ENCODE measurements at places on chromosomes 12 and 14.

GRCh38 chr14:93207468-93208308, 632 bp downstream of the UBR7 start:
- peak; percentile 54 for DNase-seq

DNA sequence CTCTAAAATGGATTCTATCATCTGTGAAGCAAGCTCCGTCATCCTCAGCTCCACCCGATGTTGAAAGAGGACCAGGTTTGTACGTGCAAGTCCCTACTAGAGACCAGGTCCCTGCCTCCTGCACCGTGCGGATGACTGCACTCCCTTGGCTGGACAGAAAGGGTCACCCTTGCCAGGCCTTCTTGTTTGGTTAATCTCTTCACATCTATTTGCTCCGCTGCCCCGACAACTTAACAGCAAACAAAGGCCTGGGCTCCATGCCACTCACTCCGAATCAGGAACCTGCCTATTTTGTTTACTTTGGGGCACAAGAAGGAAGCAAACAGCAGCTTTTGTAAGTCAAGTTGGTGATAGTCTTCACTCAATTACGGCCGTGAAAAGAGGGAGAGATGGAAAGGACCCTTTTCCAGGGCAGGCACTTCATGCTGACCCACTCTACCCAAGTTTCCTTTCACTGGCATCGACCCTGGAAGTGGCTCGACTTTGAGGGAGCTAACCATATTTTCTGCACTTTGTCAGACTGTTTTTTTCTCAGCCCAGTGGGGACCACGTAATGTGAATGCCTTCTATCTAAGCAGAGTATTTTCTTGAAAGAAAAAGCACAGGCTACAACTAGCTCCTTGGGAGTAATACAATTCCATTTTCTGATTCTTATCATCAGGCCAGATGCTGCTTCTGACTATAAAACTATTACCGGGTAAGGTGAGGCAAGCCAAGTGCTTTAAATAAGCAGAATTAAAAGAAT, 202.6 kb downstream of the FOXN3 start:
- peak; percentile 13 for DNase-seq

DNA sequence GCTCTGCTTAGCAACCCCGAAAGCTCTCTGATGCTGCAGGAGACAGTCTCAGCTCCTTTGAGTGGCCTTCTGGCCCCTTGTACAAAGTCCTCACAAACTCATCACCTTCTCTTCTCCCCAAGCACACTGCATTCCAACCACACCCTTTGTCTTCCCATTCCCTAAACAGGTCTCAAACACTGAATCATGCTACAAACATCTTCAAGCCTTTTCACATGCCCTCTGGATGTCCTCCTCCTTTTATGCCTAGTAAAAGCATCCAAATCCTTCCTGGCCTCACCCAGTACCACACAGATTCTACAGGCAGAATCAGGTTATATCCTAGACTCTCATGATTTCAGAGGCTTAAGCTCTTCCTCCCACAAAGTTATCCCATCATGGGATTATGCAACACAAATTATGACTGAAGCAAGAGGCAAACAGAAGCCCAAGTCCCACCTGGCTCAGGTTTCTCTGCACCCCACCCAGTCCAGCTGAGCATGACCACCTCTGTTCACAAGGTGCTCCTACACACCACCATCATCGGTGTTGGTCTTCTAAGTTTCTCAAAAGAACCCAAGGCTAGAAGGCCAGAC, 61.4 kb upstream of the PCED1B start:
- DNase-seq: no peak

DNA sequence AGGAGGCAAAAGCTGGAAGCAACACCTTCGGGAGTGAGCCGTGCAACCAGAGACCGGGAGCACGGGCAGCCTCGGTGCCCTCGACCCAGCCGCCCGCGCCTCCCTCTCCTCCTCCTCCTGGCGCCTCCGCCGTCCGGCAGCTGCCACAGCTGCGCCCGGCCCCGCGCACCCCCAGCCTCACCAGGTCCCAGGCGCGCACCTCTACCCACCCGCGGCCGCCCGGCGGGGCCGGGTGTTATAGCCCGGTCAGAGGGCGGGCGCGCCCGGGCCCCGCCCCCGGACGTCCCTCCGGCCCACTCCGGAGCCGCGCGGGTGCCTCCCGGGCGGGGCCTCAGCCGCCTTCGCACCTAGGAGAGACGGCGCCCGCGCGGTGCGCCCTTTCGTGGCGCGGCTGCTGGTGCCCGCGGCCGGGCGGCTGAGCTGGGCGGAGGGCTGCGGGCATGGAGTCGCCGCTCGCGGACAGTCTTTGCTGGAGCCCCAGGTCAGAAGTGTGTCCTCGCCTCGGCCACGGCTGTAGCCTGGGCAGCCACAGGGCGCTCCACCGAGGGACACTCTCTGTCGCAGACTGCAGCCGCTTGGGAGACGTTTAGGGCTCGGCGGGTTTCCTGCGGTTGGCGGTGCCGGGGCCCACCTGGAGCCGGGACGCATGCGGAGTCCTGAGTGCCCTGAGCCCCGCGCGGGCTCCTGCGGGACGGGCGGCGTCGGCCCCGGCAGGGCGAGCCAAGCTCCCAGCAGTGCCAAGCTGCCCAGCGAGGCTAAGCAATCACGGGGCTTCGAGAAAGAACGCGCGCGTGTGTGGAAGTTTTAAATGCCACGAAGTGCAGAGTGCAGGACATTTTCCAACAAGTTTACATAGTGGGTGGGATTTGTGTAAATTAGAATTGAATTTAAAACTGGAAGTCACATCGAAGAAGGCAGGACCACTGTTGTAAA, at the start of gene CPM:
Gene CPM (minus strand): TSS at position 211 of the 933 bp plus-strand sequence. CDS start 334 bp downstream, outside the sequence.
- DNase-seq: peak; percentile 56

GRCh38 chr14:79265366-79265946, 945.8 kb downstream of the DIO2 start:
- no peak for DNase-seq

- no peak for DNase-seq
Measured at GRCh38 chr12:94679554-94680195, 29.3 kb upstream of the TMCC3 start.

DNA sequence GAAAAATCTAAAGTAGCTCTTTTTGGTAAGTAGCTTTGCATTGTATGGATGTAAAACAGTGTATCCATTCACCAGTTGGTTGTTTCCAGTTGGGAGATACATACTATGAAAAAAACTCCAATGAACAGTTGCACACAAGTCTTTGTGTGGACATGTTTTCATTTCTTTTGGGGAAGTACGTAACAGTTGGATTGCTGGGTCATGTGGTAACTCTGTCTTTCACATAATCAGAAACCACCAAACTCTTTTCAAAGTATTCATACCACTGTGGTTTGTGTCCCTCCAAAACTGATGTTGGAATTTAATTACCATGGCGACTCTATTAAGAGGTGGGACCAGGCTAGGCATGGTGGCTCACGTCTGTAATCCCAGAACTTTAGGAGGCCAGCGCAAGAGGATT, 58.9 kb upstream of the RESF1 start:
- DNase-seq: no peak

GRCh38 chr14:81125536-81125935, 95.2 kb downstream of the GTF2A1 start:
- DNase-seq: no peak

GRCh38 chr14:81418057-81418790, 18.1 kb upstream of the STON2 start:
- no peak for DNase-seq

- DNase-seq: no peak
Measured at GRCh38 chr12:50182461-50182860, 15.3 kb upstream of the CERS5 start.

DNA sequence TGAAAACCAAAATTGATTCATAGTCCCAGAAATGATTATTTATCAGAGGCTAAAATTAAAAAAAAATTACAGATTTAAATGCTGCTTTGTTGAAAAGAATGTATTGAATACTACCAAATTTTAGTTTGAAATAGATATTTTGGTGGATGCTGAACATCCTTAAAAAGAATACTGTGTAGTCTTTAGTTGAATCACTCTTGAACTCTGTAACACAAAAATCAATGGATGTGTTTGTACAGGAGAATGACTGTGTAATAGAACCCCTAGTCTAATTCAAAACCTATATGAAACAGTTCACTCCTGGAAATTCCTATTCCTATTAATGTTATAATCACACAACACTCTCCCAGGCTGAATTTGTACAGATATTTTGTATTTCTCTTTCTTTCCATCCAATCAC, 1.5 kb upstream of the TSPAN8 start:
- DNase-seq: no peak

DNA sequence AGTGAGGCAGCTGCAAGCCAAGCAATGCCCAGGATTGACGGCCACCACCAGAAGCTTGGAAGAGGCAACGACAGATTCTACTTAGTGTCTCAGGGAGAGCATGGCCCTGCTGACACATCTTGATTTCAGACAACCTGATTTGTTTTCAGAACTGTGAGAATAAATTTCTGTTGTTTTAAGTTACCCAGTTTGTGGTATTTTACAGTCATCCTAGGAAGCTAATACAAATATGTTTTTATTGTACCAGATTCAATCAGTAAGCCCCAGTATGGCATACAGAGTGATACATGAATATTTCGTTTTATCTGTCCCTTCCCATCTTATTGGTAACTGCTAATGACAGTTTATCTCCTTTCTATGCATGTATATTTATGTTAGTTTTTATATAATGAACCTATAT, 62.3 kb downstream of the SAMD4A start:
- DNase-seq: no peak

DNA sequence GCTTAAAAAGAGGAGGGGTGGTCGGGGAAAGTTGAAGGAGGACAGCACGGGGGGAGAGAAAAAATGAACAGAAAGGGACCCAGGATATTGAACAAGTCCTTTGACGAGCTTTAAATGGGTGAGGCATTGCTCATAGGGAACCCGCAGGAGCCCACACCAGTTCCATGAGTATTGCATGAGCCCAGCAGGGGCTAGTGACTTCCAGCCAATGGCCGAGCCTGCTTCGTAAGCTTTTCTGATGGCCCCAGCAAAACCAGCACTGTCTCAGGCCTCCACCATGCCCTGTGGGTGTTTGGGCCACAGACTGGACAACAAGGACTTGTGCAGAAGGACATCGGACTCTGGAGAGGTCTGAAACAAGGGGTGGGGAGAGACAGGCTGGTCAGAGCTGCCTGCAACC, 109.5 kb downstream of the ZFP36L1 start:
- DNase-seq: no peak

DNA sequence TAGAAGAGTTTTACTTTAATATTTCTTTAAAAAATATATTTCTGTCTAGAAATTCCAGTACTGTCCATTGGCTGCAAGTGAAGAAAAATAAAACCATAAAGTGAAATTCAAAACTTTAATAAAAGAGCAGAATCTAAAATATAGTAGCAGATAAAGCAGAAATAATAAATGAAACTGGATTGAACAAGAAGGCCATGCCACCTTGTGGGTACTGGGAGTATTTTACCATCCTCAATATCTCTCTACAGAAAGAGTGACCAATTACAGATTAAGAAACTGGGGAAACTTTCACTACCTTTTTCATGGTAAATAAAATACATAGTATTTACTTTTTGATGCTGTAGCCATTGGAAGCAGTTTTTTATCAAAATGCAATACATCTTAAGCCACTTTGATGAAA, 220.5 kb downstream of the BCAT1 start:
- DNase-seq: no peak

GRCh38 chr14:56903304-56903969, 93.2 kb upstream of the OTX2 start:
- no peak for DNase-seq

DNA sequence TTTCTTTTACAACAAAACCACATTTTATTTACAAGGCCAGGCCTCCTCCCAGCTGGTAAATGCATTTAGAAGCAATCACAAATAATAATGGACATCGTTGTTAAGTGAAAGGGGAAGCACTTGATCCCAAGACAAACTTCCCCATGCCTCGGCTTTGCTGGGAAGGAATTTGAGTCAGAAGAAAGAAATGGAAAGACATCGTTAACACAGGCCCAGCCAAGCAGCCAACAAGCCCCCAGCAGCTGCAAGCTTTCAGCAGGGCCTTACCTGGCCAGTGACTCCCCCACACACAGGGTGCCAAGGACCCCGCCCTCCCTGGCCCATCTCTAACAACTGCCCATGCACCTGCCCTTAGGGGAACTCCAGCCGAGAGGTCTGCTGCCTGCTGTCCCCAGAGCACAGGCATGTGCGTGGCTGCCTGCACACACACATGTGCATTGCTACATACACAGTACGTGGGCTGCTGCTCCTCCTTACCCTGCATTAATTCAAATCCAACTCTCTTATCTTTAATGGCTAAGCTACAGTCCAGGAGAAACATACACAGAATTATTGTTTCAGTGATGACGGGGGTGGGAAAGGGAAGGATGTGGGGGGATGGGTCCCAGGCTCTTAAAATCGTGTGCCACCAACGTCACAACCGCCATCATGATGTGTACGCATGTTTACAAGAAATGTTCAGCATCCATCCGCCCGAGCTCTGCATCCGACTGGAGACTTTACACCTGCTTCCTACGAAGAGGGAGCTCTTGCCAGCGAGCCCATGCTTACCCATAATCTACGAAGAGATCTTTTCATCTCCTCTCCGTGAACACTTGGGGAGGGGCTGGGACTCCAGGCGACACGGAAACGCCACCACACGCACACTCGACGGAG, 9.8 kb downstream of the BCL11B start:
- DNase-seq: no peak

GRCh38 chr14:89267656-89268055, 149.4 kb downstream of the FOXN3 start:
- DNase-seq: no peak

GRCh38 chr14:69943084-69943780, 64.0 kb downstream of the SMOC1 start:
- DNase-seq: no peak

DNA sequence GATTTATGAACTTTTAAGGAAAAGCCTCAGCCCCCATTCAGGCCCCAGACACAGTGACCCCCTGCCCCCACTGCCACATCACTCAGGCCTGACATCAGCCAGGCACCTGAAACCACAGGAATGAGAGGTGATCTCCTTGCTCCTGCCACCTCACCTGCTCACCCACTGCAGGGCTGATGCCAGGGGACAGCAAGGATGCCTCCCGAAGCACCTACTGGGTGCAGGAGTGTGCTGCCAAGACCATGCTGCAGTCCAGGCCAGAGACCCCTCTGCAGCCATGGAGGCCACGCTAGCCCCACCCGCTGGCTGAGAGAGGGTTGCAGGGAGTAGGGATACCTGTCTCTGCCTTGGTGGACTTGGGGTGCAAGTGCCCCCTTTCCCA, 18.6 kb upstream of the KRT7 start:
- no peak for DNase-seq

- no peak for DNase-seq
Measured at GRCh38 chr12:131928080-131928710, 881 bp upstream of the PUS1 start.

- no peak for DNase-seq
Measured at GRCh38 chr12:121184425-121184824, 25.5 kb upstream of the P2RX4 start.
